ENCODE measurements at places on chromosomes 4 and X.

DNA sequence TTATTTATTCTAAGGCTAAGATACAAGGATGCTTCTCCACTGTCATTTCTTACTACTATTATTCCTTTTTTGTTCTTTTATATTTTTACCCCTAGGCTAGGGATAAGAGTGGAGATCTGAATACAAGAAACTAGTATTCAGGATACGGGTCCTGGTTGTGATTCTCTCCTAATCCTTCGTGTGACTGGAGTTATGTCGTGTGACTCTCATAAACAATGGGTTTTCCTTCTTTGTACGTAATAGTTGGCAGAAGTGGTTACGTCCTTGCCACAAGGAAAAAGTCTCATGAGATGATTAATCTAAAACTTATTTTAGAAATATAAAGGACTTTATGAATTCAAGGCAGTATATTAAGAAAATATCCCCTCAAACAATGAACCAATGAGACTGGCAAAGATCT is 497.2 kb upstream of the FAM241A start:
- no peak for DNase-seq

GRCh38 chr4:25656031-25656430 is 380 bp downstream of the SLC34A2 start:
- no peak for DNase-seq

DNA sequence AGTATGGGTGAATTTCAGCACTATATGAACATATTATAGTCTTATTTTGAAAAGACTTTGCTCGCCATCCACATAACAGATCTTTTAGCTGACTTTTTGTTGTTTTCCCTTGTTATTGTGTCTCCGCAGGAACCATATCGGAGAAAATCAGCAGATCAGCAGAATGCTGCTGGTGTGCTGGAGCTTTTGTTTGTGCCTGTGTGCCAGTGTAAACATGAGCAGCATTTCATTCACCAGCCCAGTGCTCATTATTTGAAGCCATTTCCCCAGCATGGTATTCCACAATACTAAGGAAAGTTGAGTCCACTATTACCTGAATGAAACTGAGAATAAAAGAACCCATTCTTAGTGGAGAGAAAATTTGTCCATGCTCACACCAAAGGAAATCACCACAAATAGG is 261.8 kb upstream of the ARX start:
- no peak for DNase-seq

- DNase-seq, result no peak
Observed at GRCh38 chr4:141913928-141914327, 277.5 kb downstream of the IL15 start.

- no peak for DNase-seq
Observed at GRCh38 chr4:73194064-73194463, 64.5 kb downstream of the ANKRD17 start.
